ENCODE measurements at places on chromosomes 2 and 18. TPM values are rescaled to one million over a fixed set of nuclear protein-coding genes. Genes with fewer than 3 reads are reported as not detected.

Gene CLEC4F
- total RNA-seq: not detected

Gene SULT1C4
- 2.9 TPM for total RNA-seq

GRCh38 chr2:164589522-164589921, 31.8 kb downstream of the GRB14 start:
- H3K27ac ChIP-seq: no peak overlapping the region
- no peak overlapping the region for H3K4me3 ChIP-seq
- no peaks in the 10 kb centered on the region for H3K4me1 ChIP-seq
- no peak for DNase-seq
- no peaks in the 10 kb centered on the region for H3K27me3 ChIP-seq
- no peaks in the 10 kb centered on the region for H3K36me3 ChIP-seq

Gene OXER1
- total RNA-seq: 0.22 TPM

GRCh38 chr2:64267699-64268098, 123.5 kb upstream of the PELI1 start:
- no peak for DNase-seq
- H3K4me3 ChIP-seq: no peak overlapping the region
- no peaks in the 10 kb centered on the region for H3K27me3 ChIP-seq
- H3K4me1 ChIP-seq: peaks cover 19% of the 10 kb centered on the region
- no peaks in the 10 kb centered on the region for H3K36me3 ChIP-seq

DNA sequence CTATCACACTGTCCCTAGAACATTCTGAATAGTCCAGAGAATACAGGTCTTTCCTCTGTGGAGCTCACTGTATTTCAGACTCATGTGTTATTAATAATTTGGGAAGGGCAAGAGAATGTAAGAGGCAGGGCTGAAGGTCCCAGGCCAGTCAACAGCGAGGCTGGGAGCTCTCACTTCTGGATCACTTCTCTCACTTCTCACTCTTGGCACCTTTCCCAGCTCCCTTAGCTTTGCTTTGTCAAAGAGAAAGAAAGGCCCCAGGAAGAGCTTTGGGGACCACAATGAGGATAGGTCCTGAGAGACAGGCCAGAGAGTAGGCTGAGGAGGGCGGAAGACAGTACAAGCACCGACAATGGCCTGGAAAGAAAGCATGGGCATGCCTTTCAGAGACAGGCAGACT, 11.2 kb downstream of the EFR3B start:
- no peaks in the 10 kb centered on the region for H3K36me3 ChIP-seq
- H3K4me3 ChIP-seq: no peak overlapping the region
- H3K27ac ChIP-seq: no peak overlapping the region
- DNase-seq: no peak

DNA sequence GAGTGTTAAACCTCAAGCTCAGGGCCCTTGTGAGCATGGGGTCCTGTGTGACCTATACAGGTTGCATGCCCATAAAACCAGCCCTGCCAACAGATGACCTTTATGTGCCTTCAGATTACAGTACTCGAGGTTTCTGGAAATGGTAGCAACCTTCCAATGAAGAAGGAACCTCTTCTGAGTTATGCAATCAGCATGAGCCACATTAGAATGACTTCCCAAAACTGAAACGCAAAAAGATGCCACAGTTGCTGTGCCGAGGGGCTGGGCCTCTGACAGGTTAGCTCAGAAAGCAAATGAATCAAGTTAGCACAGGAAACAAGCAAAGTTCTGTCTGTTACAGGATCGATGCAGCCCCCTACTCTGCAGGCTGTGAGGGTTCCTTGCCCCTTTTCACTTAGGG, 37.7 kb downstream of the TGFA start:
- H3K4me1 ChIP-seq: no peaks in the 10 kb centered on the region
- no peak overlapping the region for H3K4me3 ChIP-seq
- H3K27me3 ChIP-seq: no peaks in the 10 kb centered on the region
- no peak overlapping the region for H3K27ac ChIP-seq

DNA sequence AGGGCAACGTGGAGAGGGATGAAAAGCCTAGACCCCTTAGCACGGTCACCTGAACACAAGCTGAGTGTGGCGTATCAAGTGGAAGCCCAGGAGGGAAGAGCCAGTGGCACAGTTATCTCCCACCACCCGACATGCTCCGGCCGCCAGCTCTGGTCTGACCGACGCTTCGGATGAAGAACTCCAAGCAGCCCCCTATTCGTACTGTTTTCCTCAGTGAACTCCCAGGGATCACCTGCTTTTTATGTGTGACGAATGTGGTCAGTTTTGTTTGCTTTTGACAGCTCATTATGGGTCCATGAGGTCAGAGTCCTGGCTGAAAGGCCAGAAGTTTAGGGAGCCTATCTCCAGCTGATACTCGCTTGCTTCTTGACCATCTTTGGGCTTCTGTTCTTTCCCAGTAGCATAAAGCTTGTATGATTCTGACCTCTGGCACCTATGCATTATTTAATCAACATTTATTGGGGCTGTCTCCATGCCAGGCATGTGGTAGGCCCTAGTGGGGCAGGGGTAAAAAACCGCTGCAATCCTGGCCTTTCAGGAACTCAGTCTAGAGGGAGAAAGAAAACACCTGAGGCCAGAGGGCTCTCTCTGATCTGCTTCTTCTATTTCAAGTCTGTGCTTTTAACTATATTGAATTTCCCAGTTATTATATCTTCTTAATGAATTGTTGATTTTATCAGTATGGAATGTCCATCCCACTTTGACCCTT, 33.0 kb upstream of the MRPL33 start:
- no peaks in the 10 kb centered on the region for H3K27me3 ChIP-seq
- no peak overlapping the region for H3K4me3 ChIP-seq
- H3K4me1 ChIP-seq: peaks cover 31% of the 10 kb centered on the region

GRCh38 chr2:108943751-108944150, 45.3 kb downstream of the EDAR start:
- no peak overlapping the region for H3K27ac ChIP-seq
- H3K4me3 ChIP-seq: no peak overlapping the region
- no peaks in the 10 kb centered on the region for H3K4me1 ChIP-seq
- no peaks in the 10 kb centered on the region for H3K27me3 ChIP-seq
- H3K36me3 ChIP-seq: no peaks in the 10 kb centered on the region
- no peak for DNase-seq

DNA sequence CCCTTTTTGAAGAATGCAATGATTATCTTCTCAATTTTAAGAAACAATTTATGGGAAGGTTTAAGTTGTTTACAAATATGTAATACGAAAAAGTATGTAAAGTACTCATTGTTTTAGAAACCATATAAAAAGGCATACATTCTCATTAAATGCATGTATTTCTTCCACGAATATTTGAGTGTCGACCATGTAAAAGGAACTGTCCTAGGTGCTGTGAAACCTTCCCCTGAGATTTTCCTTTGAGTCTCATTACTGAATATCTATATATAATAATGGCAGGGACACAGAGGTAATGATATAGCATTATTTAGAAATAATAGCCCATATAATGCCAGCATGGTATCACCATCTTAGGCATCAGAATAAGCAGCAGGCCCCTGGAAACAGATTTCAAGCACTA, 239.3 kb downstream of the ERBB4 start:
- DNase-seq: no peak
- no peaks in the 10 kb centered on the region for H3K4me1 ChIP-seq
- H3K36me3 ChIP-seq: no peaks in the 10 kb centered on the region
- no peak overlapping the region for H3K4me3 ChIP-seq
- H3K27ac ChIP-seq: no peak overlapping the region

DNA sequence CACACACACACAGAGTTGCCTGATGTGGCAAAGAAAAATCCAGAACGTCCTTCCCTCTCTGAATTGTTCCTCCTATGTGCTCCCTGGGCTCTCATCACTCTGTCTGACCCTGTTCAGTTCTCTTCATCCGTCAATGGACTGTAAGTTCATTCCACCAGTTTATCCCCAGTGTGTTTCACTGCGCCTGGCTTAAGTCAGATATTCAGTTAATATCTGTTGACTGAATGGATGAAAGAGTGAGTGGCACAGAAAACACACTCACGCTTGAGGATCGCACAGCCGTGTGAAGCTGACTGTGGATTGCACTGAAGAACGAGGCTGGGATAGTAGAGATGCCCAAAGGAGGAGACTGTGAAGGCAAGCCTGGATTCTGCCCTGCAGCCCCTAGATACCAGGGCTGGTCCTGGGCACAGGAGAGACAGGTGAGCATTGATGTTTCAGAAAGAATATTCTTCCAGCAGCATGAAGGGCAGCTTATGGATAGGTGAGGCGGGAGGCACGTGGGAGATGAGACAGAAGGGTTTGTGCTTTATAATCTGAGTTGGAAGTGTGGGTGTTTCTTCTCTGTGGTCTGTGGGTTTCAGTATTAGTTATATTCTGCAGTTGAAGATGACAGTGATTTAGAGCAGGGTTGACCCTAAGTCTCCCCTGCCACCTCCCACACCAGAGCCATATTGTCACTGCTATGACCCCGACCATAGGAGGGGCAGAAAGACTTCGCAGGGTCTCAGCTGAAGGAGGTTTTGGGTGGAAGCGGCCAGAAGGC, 129.9 kb downstream of the SOCS6 start:
- no peaks in the 10 kb centered on the region for H3K36me3 ChIP-seq
- H3K27me3 ChIP-seq: no peaks in the 10 kb centered on the region
- no peak overlapping the region for H3K27ac ChIP-seq
- H3K4me1 ChIP-seq: peaks cover 26% of the 10 kb centered on the region

DNA sequence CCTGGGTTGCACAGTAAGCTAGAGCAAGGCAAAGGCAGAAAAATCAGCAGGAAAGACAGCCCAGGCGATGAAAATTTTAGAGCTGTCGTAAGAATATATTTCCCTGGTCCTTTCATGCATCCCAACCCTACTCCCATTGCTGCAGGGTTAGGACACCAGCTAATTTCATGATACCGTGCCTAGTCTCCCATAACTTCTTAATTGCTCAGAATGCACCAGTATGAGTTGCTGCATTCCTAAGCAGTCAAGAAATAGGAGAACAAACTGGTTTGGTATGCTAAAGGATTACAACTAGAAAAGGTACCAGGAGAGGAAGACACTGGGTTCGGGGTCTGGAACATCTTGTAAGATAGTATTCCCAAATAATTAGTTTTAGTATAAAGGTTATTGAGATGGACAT, 269.4 kb upstream of the NRXN1 start:
- no peak overlapping the region for H3K4me3 ChIP-seq
- no peak overlapping the region for H3K27ac ChIP-seq
- no peak for DNase-seq
- H3K36me3 ChIP-seq: no peaks in the 10 kb centered on the region
- H3K27me3 ChIP-seq: no peaks in the 10 kb centered on the region

- H3K36me3 ChIP-seq: no peaks in the 10 kb centered on the region
- DNase-seq: no peak
- H3K4me1 ChIP-seq: no peaks in the 10 kb centered on the region
- peaks cover 38% of the 10 kb centered on the region for H3K27me3 ChIP-seq
These were observed 1.8 kb upstream of the CDK5R2 start for GRCh38 chr2:218957671-218958070.

DNA sequence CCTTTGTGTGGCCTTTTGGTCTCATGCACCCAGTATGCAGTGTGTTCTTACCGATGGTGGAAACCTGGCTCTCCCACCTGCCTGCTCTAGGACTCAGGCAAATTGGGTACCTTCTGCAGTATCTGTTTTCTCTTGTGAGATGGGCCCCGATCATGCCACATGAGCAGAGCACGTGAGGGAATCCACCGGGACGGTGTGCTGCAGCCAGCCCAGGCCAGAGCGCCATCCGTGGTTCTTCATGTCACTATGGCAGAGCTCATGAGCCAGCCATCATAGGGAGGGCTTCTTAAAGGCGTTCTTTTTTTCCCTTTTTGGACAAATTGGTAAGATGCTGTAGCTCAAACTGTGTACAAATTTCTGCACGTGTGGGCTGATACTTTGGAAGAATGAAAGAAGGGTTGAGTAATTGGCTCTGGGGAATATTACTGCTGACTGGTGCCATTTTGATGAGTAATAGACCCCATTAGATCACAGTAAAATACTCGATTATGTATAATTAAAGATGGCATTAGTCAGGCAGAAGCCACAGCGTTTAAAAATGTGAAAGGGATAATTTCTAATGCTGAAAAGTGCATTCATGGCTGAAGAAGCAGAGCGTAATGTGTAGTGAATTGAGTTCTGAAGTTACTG, 19.2 kb downstream of the SH3RF3 start:
- no peak overlapping the region for H3K4me3 ChIP-seq
- no peak overlapping the region for H3K27ac ChIP-seq
- H3K4me1 ChIP-seq: peaks cover 5% of the 10 kb centered on the region
- no peak for DNase-seq
- no peaks in the 10 kb centered on the region for H3K36me3 ChIP-seq

Gene CXCR1
- total RNA-seq: not detected

DNA sequence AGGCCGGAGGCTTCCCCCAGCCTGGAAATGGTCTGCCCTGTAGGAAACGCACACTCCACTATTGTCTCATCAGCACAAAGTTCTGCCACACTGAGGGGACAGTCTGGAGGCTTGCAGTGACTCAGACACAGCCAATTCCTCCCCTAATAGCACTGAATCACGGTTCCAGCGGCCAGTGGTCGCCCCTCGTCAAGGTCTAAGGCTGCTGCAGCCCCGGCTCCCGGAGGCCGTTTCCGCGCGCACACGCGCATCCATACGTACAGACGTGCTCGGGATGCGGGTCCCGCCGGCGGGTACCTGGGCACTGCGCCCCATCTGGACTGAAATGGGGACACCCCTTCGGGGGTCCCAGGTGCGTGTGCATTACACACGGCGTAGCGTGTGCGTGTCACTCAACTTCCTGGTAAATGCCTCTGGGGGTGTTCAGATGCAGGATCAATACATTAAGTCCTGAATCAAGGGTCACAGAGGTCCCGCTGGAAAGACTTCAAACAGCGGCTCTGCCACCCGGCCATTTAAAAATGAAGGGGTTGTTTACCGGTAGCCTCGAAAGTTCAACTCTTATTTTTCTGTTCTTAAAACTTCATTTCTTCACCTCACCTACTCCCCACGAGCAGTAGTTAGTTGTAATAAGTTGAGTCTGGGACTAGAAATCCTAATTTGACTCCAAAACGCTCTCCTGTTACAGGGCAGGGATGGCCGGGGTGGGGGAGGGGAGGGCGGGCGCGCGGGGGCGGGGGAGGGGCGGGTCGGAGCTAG, 572 bp upstream of the ZNF516 start:
- DNase-seq: peak; percentile 77
- H3K36me3 ChIP-seq: no peaks in the 10 kb centered on the region

DNA sequence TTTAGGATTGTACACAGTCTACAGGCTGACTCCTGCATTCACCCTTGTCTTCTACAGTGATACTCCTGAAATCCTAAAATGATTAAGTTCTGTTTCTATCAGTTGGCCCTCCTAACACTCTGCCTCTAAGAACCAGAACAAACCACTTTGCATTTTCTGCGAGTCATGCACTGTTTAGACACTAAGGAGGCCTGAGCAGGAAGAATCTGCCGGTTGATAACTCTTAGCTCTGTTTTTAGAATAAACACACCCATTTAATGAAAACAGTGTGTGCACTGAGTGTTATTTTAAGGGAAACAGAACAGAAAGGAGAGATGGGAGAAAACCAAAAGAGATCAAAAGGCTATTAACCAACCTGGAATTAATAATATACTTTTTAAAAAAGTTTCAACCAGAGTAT, 22.9 kb upstream of the SSB start:
- no peaks in the 10 kb centered on the region for H3K27me3 ChIP-seq
- H3K27ac ChIP-seq: no peak overlapping the region
- DNase-seq: no peak
- H3K36me3 ChIP-seq: no peaks in the 10 kb centered on the region
